ENCODE measurements at places on chromosomes 13 and 19.

GRCh38 chr19:1648920-1649541 lies 3.4 kb downstream of the TCF3 start:
- DNase-seq: no peak

- DNase-seq: no peak
Observed at GRCh38 chr13:79908381-79908780, 427.4 kb downstream of the NDFIP2 start.

- DNase-seq: no peak
Observed at GRCh38 chr19:10636304-10636972, 11.1 kb downstream of the SLC44A2 start.

GRCh38 chr19:19026299-19026971 lies 6.9 kb downstream of the SUGP2 start:
- DNase-seq: no peak

DNA sequence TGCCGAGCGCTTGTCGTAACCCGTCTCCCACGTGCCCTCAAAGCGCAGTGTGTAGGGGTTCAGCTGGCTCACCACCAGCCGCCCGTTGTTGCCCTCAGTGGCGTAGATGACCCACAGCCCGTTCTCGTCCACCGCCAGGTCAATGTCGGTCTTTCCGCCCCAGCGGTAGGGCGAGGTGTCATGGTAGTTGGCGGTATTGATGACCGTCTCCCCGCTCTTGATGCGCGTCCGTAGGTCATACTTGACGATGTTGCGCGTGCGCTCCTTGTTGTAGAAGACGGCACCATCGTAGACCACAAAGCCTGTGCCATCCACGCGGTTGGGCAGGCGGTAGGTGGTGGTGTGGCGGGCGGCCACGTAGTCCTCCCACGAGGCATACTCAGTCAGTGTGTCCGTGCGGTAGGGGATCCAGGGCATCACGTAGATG lies 26.5 kb upstream of the ASF1B start:
- no peak for DNase-seq

DNA sequence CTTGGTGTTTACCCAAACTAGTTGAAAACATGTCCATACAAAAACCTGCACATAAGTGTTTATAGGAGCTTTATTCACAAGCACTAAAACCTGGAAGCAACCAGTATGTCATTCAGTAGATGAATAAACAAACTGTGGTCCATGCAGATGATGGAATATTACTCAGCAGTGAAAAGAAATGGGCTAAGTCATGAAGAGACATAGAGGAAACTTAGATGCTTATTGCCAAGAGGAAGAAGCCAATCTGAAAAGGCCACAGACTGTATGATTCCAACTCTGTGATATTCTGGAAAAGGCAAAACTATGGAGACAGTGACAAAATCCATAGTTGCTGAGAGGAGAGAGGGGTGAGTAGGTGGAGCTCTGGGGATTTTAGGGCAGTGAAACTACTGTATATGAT lies 38.8 kb upstream of the MCF2L start:
- no peak for DNase-seq

DNA sequence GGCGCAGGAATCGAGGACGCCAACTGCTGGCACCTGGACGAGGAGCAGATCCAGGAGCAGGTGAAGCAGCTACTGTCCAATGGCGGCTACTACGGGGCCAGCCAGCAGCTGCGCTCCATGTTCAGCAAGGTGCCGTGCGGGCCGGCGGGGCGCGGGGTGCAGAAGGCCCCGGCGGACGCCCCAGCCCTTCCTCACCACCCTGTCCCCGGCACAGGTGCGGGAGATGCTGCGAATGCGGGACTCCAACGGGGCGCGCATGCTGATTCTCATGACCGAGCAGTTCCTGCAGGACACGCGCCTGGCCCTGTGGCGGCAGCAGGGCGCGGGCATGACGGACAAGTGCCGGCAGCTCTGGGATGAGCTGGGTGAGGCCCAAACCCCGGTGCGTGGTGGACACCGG lies 13.6 kb downstream of the ZSWIM4 start:
- DNase-seq: no peak

All from naive thymus-derived CD8-positive, alpha-beta T cell (primary cell).